T-cell (primary cell): ENCODE measurements at places on chromosomes 4 and X. TPM values are rescaled to one million over a fixed set of nuclear protein-coding genes. Genes with fewer than 3 reads are reported as not detected.

DNA sequence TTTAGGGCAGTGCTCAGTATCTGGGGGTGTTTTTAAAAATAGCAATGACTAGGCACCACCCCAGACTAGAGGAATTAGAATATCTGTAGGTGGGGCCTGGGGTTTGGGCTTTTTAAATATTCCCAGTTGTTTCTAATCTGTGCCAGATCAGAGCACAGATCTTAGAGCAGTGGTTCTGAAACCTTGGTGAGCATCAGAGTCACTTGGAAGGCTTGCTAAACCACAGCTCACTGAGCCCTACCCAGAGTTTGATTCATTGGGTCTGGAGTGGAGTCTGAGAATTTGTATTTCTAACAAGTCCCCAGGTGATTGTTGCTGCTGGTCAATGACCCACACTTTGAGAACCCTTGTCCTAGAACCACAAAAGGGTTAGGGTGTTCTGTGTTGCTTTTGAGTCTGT is 16.7 kb downstream of the HADH start:
- H3K27ac ChIP-seq: no peak overlapping the region
- peaks cover 5% of the 10 kb centered on the region for H3K36me3 ChIP-seq
- no peak overlapping the region for H3K4me3 ChIP-seq
- H3K27me3 ChIP-seq: no peaks in the 10 kb centered on the region
- H3K4me1 ChIP-seq: peaks cover 16% of the 10 kb centered on the region

GRCh38 chrX:49725923-49726904 is 30.4 kb upstream of the PAGE1 start:
- H3K27ac ChIP-seq: no peak overlapping the region
- no peaks in the 10 kb centered on the region for H3K27me3 ChIP-seq
- no peaks in the 10 kb centered on the region for H3K36me3 ChIP-seq
- no peak overlapping the region for H3K4me3 ChIP-seq
- DNase-seq: no peak
- H3K4me1 ChIP-seq: no peaks in the 10 kb centered on the region

Gene NXF2B
- not detected for total RNA-seq

Gene MAGEB16
- total RNA-seq: not detected

DNA sequence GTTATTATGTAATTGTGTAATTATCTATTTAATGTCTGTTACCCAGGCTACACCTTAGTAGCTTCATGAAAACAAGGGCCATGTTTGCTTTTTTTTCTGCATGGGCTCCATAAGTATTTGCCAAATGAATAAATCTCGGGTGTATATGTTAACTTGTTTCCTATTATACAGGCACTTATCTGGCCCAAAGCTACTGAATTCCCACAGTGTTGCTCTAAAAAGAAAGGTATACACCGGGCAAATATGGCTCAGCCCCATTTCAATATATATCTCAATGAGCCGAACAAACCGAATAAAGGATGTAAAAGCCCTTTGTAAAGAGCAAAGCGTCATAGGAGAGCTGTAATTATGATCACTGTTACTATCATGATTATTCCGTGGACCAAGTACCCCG is 767 bp downstream of the PAQR3 start:
- peak overlapping the region; percentile 71 for H3K27ac ChIP-seq
- no peak for DNase-seq
- H3K27me3 ChIP-seq: no peaks in the 10 kb centered on the region
- peaks cover 14% of the 10 kb centered on the region for H3K4me1 ChIP-seq
- no peaks in the 10 kb centered on the region for H3K36me3 ChIP-seq
- H3K4me3 ChIP-seq: peak overlapping the region; percentile 90
